ENCODE measurements at places on chromosomes 16 and 17.
A peak's percentile ranks its signal among the peaks of the same experiment; 100 is the strongest.

GRCh38 chr17:80936218-80936617 lies 55.4 kb upstream of the CHMP6 start:
- no peak for DNase-seq

DNA sequence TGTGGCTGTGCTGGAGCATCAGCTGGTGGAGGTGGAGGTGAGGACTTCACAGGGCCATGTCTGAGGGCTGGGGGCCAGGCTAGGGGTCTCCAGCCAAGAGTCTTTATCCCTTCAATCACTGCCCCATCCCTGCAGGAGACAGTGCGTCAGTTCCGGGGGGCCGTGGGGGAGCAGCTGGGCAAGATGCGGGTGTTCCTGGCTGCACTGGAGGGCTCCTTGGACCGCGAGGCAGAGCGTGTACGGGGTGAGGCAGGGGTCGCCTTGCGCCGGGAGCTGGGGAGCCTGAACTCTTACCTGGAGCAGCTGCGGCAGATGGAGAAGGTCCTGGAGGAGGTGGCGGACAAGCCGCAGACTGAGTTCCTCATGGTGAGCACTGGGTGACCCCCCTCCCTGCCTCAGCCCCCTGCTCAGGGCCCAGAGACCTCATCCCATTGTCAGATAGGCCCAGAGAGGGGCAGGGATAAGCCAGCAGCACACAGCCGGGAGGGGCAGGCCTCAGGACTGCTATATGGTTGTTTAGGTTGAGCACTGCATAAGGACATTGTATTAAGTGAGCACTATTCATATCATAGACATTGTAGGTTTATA lies 2.3 kb upstream of the PYDC1 start:
- no peak for DNase-seq

GRCh38 chr17:38461683-38462082 lies 33.4 kb downstream of the ARHGAP23 start:
- DNase-seq: no peak

- no peak for DNase-seq
Measured at GRCh38 chr16:69408475-69408874, 15.9 kb upstream of the CYB5B start.

DNA sequence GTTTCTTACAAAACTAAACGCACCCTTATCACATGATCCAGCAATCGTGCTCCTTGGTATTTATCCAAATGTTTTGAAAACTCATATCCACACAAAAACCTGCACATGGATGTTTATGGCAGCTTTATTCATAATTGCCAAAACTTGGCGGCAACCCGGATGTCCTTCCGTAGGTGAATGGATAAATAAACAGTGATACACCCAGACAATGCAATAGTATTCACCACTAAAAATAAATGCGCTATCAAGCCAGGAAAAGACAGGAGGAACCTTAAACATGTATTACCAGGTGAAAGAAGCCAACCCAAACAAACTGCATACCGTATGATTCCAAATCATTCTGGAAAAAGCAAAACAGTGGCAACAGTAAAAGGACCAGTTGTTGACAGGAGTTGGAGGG lies 10.0 kb downstream of the SPATA32 start:
- DNase-seq: no peak

- DNase-seq: peak; percentile 28
Measured at GRCh38 chr17:382644-383533, 30.3 kb upstream of the RPH3AL start.

DNA sequence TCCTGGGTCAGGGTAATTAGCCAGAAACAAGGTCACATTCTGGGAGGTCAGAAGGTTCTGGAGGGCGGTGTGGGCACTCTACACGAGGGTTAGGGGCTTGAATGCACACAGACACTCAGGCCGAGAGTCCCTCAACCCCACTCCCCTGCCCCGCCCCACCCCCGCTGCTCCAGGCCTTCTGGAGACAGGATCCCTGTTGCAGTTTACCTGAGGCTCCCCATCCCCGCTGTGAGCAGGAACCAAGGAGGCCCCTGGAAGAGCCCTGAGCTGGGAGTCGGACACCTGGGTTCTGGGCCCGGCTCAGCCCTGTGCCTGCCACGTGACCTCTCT lies 4.4 kb upstream of the ACTG1 start:
- DNase-seq: no peak

GRCh38 chr17:31051506-31051905 lies 43.3 kb upstream of the NF1 start:
- no peak for DNase-seq

All from fibroblast of the conjunctiva (primary cell).